HFFc6 (cell line): ENCODE measurements at places on chromosomes 2 and 18. TPM values are rescaled to one million over a fixed set of nuclear protein-coding genes. Genes with fewer than 3 reads are reported as not detected.

CHRNG gene
- total RNA-seq: not detected in 3 replicates

IL37 gene
- total RNA-seq: not detected in 3 replicates

DNAJC5G gene
- total RNA-seq: not detected in 3 replicates

- peak overlapping the region; percentile 16; the same call in 1 of the 2 replicates for H3K4me3 ChIP-seq
- H3K27ac ChIP-seq: peak overlapping the region; percentile 78
- peaks cover 67% of the 10 kb centered on the region for H3K4me1 ChIP-seq
- no peak for DNase-seq
Observed at GRCh38 chr2:215369181-215369760, 57.4 kb downstream of the ATIC start.

DNA sequence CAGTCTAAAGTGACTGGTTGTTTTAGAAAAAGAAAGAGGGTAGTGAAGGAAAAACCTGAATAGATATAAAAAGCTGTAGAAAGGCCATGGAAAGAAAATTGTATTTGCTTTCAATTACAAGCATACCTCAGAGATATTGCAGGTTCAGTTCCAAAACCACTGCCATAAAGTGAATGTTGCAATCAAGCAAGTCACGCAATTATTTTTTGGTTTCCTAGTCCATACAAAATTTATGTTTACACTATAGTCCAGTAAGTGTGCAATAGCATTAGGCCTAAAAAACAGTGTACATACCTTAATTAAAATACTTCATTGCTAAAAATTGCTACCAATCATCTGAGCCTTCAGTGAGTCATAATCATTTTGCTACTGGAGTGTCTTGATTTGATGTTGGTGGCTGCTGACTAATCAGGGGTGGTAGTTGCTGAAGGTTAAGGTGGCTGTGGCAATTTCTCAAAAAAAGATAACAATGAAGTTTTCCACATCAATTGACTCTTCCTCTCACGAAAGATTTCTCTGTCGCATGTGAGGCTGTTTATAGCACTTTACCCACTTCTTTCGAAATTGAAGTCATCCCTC, 2003.8 kb upstream of the PIK3C3 start:
- H3K27me3 ChIP-seq: peaks cover 1% of the 10 kb centered on the region; the same call in 1 of the 2 replicates
- peak; percentile 39 for DNase-seq
- H3K36me3 ChIP-seq: no peaks in the 10 kb centered on the region; the same call in none of the 2 replicates
- no peak overlapping the region for H3K4me3 ChIP-seq
- peak overlapping the region; percentile 50; the same call in 1 of the 2 replicates for H3K27ac ChIP-seq
- H3K4me1 ChIP-seq: peaks cover 20% of the 10 kb centered on the region; the same call in 1 of the 2 replicates

DNA sequence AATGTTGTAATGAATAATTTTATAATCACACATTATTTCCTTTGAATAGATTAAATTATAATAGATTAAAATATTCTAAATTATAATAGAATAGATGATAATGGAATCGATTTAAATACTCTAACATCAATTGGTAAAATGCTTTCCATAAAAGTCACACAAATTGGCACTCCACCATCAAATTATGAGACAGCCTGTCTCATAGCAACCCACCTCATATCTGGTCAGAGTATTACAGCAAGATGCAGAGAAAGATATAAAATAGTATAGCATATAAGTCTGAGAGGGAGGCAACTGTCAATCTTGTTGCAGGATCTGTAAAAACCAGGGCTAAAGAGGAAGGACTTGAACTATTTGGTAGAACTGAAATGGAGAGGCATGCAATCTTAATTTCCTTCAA, 98.4 kb upstream of the NCKAP5 start:
- peak overlapping the region; percentile 80 for H3K27ac ChIP-seq
- peaks cover 14% of the 10 kb centered on the region; the same call in 1 of the 2 replicates for H3K36me3 ChIP-seq
- DNase-seq: peak; percentile 14
- no peak overlapping the region for H3K4me3 ChIP-seq
- peaks cover 19% of the 10 kb centered on the region for H3K4me1 ChIP-seq

DNA sequence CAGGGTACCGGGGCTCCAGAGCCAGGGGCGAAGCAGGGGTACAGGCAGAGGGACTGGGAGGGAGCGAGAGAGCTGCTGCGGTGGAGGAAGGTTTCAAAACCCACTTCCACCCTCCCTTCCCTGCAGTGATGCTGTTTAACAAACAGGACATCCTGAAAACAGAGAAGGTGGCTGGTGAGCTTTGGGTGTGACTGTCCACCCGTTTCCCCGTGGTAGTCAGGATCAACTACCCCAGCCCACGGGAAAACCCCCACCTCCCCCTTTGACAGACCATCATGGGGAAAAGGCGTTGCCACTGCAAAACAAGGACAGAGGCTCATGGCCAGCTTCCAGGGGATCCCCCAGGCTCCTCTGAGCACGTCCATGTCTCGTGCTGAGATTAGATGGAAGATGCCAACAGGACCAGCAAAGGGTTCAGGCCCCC, 12.9 kb downstream of the TMEM185B start:
- H3K27ac ChIP-seq: no peak overlapping the region
- H3K36me3 ChIP-seq: no peaks in the 10 kb centered on the region
- DNase-seq: no peak
- no peak overlapping the region for H3K4me3 ChIP-seq
- H3K27me3 ChIP-seq: no peaks in the 10 kb centered on the region; the same call in 1 of the 2 replicates

- no peaks in the 10 kb centered on the region for H3K27me3 ChIP-seq
- H3K4me1 ChIP-seq: peaks cover 21% of the 10 kb centered on the region
- H3K27ac ChIP-seq: peak overlapping the region; percentile 63; the same call in 1 of the 2 replicates
- H3K36me3 ChIP-seq: peaks cover 59% of the 10 kb centered on the region
Observed at GRCh38 chr2:226995625-226996041, 159.8 kb downstream of the RHBDD1 start.
